H4 (cell line): ENCODE measurements at places on chromosomes 5 and 9.

GRCh38 chr9:71937898-71938297 lies 26.5 kb downstream of the C9orf85 start:
- DNase-seq, result no peak

- DNase-seq, result no peak
These were observed 1.0 kb downstream of the CSNK1A1 start for GRCh38 chr5:149550268-149550583.

- no peak for DNase-seq
These were observed 23.2 kb downstream of the PRDM6 start for GRCh38 chr5:123112196-123112595.

DNA sequence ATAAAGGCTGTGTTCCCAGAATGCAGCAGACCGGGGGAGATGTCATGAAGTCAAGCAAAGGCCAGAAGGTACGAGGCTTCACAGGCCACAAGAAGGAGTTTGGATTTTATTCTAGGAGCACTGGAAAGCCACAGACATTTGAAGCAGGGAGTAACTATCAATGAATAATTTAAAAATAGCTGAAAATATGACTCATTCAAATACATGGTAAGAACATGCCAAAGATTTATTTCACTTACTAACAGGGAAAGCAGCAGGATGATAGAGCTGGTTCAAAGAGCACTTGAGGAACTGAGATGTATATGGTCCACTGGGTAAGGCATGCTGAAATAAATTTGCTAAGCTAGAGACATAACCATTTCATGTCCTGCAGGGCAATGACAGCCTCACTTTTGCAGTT lies 53.2 kb downstream of the MSX2 start:
- DNase-seq, result no peak

DNA sequence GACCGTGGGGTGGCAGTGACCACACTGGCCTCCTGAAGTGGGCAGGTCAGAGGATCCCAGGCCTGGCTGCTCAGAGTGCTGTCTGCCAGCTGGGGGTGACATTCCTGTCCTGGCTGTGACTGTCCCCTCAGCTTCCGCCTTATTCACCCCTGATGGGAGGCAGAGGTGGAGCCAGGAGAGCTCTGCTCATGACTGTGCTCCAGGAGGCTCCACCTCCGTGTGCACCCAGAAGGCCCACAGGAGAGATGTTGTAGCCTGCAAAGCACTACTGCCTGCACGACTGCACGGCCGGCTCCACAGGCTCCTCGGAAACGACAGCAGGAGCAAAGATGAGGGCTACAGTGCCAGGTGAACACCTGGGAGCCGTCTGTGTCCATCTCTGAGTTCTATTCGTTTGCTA lies 60.9 kb downstream of the ROPN1L start:
- no peak for DNase-seq

DNA sequence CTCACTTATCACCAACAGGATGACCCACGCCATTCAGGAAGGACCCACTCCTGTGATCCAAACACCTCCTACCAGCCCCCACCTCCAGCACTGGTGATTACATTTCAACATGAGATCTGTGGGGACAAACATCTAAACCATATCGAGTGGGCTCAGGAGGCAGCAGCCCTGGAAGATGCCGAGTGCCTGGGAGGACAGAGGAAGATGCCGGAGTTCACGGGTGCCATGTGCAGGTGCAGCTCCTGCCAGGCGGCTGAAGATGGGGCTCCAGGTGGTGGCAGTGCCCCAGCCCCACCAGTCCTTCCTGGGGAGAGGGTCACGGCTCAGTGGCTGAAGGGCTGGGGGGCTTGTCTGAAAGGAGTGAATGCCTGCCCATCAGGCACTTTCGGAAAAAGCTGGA lies 6.1 kb upstream of the CEP72 start:
- DNase-seq, result no peak
